ENCODE measurements at places on chromosomes 12 and 14. TPM values are rescaled to one million over a fixed set of nuclear protein-coding genes. Genes with fewer than 3 reads are reported as not detected.

TAC3 gene
- 18.0 TPM for total RNA-seq

GRCh38 chr14:42200957-42201356 is 594.3 kb downstream of the LRFN5 start:
- no peak for DNase-seq

DNA sequence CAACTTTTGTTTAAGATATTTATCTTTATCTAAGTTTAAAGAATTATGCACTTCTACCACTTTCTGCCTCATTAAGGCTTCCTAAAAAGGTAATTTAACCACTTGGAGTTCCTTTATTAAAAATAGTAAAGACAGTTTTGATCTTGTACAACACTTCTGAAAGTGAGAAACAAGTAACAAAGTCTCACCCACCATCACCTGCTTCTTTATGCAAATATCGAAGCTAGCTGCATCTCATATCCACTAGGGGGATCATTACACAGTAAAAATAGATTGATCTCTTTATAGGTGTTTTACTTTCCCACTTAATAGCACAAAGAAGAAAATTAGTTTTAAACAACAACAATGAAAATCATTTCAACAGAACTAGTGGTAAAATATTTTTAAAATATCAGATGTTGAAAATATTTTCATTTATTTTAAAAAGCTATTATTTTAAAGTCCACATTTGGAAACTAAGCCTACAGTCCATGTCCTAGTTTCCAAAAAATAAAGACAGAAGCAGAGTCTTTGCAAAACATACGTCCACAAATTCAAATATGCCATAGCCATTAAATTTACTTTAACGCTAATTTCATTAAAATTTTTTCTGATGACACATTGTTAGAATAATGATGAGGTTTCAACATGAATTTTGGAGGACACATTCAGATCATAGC is 160.0 kb upstream of the SOX5 start:
- DNase-seq, result no peak

- no peak for DNase-seq
Observed at GRCh38 chr14:49052521-49052920, 533.7 kb downstream of the RPS29 start.

OLR1 gene
- not detected for total RNA-seq

HOXC9 gene
- 0.28 TPM for total RNA-seq

DNA sequence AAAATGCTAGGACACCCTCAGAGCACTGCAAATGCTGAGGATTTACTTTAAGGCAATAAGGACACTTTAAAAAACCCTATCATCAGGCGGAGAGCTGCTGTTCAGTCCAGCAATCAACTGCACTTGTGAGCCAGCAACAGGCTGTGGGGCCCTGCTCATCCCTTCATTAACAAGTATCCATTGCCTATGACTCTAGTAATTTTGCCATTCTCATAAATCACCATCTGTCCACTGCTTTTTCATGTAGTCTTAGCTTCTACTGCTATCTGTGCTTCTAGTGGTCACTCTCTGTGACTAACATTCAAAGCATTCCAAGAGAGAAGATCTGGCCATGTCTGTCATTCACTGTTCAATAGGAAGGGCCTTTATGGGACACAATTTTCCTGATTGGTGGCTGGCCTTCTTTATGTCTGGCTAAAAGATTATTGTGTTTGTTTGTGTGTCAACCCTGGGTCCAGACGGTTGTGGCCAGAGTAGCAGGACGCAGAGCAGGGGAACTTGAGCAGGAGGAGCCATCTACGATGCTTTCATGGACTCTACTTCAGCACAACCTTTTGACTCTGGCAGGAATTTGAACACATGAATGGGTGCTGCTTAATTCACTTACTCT is 3.6 kb upstream of the KRAS start:
- no peak for DNase-seq

SIX6 gene
- not detected for total RNA-seq

KLRC2 gene
- total RNA-seq, result not detected

GRCh38 chr12:29309320-29309902 is 71.6 kb downstream of the ERGIC2 start:
- no peak for DNase-seq

GRCh38 chr14:93029911-93030508 is 85.7 kb downstream of the ITPK1 start:
- DNase-seq, result no peak

GRCh38 chr14:75996488-75996887 is 10.9 kb downstream of the IFT43 start:
- no peak for DNase-seq

NID2 gene
- 80.8 TPM for total RNA-seq

DNA sequence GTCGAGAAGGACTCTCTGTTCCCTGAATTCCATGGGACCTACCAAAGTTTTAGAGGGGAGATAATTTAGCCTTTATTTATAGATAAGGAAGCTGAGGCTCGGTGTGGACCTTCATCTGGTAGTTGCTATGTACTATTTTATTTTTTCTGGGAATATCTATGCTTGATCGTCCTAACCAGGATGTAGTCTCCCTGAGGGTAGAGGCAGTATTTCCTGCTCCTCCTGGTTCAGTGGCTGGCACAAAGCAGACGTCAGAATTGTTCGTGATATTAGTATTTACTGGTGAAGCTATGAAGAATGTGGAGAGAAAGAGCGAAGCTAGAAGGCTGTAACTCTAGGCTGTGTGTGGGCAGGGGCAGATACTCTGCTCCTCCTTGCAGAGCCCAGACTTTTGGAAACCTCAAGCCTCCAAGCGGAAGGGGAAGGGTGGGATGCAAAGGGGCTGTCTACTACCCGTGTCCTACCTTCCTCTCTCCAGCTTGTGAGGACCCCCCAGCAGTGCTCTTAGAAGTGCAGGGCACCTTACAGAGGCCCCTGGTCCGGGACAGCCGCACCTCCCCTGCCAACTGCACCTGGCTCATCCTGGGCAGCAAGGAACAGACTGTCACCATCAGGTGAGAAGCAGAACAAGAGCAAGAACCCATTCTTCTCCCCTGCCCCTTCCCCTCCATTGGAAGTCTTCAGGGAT is 1.4 kb downstream of the LRP10 start:
- DNase-seq, result no peak

SYCP3 gene
- total RNA-seq, result not detected

DNA sequence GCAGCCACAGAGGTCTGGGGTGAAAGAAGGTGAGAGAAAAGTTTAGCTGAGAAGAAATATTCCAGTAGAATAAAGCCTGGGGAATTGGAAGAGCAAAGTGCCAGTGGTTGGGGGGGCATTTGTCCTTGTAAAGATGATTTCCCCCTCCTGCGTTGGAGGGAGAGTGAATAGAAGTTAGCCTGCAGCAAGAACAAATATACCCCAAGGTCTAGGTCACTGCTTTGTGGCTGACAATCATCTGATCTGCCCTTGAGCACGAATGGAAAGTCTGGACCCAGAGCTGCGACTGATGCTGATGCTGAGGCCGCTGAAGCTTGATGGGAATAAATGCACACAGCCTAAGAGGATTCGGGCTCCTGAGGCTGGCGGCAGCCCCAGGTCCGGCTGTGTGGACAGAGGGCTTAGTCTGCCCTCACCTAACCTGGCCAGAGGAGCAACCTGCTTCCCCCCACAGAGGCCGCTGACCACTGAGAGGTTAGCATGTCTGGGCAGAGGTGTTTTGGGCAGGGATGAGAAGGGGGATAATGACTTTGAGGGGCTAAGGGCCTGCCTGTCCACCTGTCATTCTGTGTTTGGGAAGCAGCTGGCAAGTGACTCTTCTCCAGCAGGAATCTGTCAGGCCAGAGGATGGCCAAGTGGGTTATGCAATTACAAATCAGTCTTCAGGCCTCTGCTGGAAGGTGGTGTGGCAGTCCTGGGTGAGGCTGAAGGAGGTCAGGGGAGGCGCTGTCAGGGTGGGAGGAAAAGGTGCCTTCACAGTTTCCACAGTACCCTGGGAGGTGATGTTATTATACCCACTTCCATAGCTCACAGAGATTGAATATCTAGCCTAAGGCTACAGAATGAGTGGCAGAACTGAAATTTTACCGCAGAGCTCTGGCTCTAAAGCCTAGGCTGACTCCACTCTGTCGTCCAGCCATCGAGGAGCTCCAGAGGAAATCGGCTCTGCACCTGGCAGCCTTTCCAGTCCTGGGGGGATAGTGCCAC is 11.7 kb downstream of the TUBA1C start:
- DNase-seq, result no peak

DNA sequence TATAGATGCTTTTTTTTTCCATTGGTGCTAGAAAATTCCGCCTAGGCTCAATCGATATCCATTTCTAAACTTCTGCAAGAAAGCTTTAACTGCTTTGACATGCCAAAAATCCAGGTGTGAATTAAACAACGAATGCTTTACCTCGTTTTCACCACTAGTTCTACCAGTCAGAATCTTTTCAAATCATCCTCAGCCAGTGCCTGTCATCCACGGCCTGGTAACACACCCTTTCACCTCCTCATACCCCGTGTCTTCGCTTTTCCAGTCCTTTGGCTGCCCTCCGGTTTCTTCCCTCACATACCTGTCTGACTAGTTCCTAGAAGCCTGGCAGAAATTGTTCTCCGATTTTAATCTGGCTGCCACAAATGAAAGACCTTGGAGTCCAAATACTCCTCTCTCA is 1.4 kb upstream of the PHC1 start:
- DNase-seq, result peak; percentile 7

HCAR1 gene
- total RNA-seq, result 0.13 TPM

CMKLR1 gene
- total RNA-seq, result 0.51 TPM

NYNRIN gene
- 49.0 TPM for total RNA-seq

- DNase-seq, result peak; percentile 41
Observed at GRCh38 chr12:2691345-2692071, 103.3 kb upstream of the FKBP4 start.

GRCh38 chr12:10540776-10541205 is 35.1 kb downstream of the EIF2S3B start:
- no peak for DNase-seq

DNA sequence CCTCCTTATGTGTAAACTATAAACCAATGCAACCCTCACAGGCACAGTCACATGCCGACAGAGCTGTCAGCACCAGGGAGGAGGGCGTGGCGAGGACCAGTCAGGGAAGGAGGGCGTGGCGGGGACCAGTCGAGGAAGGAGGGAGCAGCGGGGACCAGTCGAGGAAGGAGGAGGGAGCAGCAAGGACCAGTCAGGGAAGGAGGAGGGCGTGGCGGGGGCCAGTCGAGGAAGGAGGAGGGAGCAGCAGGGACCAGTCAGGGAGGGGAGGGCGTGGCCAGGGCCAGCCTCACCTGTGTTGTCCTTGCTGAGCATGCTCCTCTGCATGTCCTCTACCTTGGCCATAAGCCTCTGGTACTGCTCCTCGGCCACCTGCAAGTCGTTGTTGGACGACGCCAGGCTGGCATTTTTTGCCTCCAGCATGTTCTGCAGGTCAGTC is 24.2 kb downstream of the GOLGA3 start:
- DNase-seq, result no peak

DNA sequence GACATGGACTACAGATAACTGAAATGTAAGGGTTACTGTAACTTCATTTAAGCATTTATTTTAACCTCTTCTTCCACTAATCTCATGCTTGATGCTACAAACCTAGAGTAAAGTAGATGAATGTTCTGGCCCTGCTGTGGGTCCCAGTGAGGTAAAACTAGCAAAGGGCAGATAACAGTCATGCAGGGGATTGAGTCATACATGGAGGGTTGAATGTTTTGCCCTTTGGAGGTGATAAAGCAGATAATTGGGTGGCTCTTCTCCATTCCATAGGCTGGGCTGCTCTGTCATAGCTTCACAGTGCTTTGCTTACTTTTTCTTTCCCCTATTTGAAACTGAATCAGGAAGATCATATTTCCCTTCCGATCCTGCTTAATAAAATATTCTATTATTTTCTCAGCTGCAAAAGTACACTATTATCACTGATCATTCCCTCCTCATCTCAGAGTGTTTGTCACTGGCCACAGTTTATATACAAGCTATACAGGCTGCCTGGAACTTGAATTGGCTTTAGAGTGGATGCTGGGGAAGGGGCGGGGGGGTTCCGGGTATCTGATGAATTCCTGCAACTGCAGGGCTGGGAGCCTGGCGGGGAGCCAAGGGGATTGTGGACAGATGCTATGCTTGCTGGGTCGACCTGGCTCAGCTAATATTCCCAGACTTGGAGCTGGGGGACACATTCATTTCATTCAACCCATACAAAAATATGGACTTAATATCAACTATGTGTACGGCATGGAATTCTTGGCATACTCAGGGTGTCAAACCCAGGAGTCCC is 235.1 kb downstream of the NRXN3 start:
- DNase-seq, result no peak

KERA gene
- not detected for total RNA-seq

DNA sequence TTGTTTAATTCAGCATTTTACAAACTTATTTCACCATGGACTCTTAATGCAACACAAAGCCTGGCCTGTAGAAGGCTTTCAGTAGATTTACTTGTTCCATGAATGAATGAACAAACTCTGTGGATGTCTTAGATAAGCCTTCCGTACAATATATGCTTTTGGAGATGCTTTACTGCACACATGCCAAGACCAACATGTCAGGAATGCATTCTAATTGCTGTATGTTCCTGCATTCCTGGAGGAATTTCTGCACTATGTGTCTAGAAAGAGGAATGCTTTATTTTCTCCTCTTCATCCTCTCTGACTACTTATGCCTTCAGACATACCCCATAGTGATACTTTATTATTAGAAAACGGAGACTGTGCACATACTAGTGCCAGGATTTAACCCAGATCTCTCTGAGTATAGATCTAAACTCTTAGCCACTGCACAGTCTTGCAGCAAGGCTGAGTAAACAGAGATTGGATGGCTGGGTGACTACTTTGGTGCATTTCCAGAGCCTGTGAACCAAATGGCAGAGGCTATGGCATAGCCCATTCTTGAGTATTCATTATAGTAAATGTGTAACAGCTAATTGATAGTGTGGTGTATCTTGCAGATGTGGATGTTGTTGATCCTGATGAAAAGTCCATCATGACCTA is 108.2 kb downstream of the SYNE2 start:
- DNase-seq, result no peak

DNA sequence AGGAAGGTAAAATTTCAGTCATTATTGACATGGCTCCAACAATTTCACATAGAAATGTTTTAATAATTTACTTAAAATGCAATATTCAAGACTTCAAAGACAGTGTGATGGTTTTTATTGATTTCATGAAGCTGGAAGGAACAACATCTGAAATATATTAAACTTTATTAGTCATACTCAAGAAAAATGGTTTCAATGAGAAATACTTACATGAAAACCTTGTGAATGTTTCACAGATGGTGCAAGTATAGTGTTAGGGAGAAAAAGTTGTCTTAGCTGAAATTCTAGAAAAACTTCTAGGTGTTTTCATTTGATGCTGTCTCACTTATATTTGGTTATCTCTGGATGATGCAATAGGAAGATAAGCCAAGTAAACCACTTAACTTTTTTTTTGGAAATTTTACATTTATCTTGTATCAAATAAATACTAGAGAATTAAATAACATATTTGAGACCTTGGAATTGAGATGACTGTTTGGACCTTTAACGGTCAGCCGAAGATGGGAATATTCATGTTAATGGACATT is 65.5 kb downstream of the PELI2 start:
- DNase-seq, result no peak

DNA sequence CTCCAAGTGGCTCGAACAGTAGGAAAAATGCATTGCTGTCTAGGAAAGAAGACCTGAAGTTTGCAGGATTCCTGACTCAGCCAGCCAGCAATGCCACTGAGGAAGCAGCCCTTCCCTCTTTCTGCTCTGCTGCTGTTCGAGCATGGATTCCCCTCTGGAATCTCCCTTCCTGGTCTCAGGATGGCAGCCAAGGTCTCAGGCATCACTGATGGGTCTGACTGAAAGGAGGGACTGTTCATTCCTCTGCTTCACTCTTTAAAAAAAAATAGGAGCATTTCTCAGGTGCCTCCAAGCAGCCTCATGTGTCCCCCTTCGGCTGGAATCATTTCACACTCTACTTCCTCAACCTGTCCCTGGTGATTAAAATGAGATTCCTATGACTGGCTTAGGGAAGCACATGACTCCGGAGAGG is 62.4 kb downstream of the SLC15A4 start:
- no peak for DNase-seq

VRTN gene
- 4.3 TPM for total RNA-seq

MUCL1 gene
- 15.4 TPM for total RNA-seq

Data from endothelial cell (in vitro differentiated cells).